8988T (cell line): ENCODE measurements at places on chromosomes 13 and 19.

- no peak for DNase-seq
Observed at GRCh38 chr13:111281751-111282311, 38.6 kb upstream of the TEX29 start.

DNA sequence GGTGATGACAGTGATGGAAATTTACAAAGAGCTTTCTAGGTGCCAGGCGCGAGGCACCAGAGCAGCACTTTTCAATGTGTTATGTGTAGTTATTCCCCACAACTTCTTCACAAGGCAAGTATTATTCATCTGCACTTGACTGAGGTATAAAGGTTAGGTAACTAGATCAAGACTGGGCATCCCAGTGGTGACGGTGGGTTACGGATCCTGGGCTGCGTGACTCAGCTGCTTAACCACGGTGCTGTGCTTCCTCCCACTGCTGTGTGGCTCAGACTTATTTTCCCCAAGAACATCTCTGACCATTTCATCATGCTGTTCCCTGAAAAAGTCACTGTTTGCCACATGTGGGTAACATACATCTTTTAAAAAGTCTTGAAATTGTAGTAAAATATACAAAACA lies 19.3 kb downstream of the EDDM13 start:
- no peak for DNase-seq

GRCh38 chr19:30340771-30341561 lies 31.2 kb upstream of the ZNF536 start:
- no peak for DNase-seq

- no peak for DNase-seq
Observed at GRCh38 chr13:62158520-62158919, 742.9 kb upstream of the PCDH20 start.

DNA sequence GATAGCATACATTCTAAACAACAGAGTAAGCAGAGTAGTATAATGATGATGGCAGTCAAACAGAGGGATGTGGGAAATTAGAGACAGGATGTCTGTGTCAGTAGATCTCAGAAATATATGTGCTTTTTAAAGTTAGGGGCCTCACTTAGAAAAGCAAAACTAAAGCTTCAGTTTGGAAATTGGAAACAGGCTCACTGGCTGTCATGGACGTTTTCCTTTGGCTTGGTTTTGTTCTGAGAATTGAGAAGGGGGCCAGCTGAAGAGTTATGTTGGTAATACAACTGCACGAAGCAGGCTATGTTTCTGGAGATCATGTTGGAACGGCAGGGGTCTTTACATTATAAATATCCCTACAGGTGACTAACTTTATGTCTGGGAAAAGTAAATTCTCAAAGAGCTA lies 261.3 kb downstream of the LMO7 start:
- DNase-seq, result no peak

DNA sequence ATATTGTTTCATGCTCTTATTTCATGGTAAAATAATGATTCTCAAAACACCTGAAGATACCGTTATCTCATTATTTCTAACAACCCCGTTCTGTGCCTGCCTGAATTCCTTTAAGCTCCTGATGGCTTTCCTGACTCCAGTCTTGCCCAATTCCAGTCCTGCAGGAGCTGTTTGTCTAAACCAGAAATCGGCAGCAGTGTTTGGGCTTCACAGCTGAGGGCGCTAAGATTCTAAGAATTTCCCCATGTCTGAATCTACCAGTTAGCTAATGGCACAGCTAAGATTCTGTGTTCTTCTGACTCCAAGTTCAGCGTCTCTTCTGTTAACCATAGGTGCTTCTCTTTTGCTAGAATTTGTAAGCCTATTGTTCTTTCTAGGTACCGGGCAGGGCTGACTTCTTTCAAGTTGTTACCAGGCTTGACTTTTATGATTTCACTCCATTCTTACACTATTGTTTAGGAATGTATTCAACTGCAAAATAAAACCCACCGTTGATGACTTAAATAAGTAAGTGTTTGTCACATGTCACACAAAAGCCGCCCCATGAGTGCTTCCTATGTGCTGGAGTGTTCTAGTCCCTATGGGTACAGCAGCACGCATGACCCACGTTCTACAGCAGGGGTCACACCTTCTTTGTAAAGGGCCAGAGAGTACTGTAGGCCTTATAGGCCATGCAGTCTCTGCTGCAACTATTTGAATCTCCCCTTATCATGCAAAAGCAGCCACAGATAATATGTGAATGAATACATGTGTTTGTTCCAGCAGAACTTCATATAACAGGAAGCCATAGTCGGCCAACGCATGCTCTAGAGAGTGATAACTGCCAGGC lies 168.3 kb upstream of the RNF113B start:
- DNase-seq, result no peak

- no peak for DNase-seq
Observed at GRCh38 chr13:103007427-103007762, 58.8 kb downstream of the SLC10A2 start.

DNA sequence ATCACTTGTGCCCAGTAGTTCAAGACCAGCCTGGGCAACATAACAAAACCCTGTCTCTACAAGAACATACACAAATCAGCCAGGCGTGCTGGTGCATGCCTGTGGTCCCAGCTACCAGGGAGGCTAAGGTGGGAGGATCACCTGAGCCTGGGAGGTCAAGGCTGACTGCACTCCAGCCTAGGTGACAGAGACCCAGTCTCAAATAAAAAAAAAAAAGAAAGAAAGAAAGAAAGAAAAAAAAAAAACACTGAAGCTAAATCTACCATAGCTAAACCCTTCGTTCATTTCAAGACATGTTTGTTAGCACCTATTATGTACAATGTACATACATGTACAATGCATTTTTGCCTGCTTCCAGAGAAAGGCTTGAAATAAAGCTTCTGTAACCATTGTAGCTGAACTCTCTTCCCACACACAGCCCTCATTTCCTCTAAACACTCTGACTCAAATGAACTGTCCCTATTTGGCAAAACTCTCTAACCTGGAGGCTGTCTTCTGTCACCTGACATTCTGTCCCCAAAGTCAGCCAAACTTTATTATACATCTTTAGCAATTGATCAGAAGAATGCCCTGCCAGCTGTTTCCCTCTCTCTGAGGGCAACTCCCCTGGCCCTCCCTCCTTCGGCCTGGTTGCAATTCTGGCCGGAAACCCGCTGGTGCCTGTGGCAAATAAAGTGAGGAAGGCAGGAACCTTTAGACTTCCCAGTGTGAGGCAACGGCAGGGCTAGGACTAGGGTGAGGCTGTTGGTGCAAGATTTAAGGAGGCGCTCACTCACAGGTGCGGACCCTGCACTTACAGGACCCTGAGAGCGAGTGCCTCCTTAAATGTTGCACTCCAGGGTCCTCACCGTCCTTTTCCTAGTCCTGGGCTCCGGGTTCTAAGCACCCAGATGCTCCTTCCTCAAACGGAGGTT lies 1.8 kb downstream of the ETHE1 start:
- peak; percentile 41 for DNase-seq

- DNase-seq, result no peak
Observed at GRCh38 chr13:98060282-98060681, 82.6 kb upstream of the FARP1 start.

DNA sequence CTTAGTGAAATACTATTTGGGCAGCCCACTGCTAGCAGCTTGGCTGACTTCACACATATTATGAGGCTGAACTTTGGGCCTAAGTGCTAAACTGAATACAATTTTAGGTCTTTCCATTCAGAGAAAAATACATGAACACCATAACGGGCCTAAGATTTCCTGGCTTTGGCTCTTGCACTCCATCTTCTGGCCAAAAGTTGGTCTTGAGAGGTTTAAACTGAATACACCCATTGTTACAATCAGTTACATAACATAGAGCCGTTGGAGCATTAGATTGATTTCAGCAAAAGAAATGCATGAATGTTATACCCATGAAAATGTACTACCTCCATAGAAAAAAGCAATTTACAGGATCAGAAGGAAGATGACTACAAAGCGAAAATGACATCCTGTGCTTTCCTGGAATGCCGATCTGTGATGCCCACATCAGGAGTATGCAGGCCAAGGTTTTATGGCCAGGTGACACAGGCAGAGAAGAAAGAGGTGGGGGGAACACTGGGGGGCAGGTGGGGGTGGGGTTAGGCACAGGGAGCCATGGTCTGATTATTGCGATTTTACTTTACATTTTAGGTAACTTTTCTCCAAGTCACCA lies 11.1 kb upstream of the SHISA2 start:
- DNase-seq, result no peak

DNA sequence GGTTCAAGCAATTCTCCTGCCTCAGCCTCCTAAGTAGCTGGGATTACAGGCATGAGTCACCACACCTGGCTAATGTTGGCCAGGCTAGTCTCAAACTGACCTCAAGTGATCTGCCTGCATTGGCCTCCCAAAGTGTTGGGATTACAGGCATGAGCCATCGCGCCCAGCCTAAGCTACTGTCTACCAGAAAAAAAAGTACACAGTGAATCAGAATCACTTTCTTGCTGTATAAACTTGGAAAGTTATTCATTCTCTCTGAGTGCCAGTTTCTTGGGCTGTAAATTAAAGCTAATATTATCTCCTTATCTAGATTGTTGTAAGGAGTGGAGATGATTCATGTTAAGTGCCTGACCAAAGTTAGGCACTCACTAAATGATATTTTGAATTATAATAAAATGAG lies 242.8 kb downstream of the ENOX1 start:
- DNase-seq, result no peak

DNA sequence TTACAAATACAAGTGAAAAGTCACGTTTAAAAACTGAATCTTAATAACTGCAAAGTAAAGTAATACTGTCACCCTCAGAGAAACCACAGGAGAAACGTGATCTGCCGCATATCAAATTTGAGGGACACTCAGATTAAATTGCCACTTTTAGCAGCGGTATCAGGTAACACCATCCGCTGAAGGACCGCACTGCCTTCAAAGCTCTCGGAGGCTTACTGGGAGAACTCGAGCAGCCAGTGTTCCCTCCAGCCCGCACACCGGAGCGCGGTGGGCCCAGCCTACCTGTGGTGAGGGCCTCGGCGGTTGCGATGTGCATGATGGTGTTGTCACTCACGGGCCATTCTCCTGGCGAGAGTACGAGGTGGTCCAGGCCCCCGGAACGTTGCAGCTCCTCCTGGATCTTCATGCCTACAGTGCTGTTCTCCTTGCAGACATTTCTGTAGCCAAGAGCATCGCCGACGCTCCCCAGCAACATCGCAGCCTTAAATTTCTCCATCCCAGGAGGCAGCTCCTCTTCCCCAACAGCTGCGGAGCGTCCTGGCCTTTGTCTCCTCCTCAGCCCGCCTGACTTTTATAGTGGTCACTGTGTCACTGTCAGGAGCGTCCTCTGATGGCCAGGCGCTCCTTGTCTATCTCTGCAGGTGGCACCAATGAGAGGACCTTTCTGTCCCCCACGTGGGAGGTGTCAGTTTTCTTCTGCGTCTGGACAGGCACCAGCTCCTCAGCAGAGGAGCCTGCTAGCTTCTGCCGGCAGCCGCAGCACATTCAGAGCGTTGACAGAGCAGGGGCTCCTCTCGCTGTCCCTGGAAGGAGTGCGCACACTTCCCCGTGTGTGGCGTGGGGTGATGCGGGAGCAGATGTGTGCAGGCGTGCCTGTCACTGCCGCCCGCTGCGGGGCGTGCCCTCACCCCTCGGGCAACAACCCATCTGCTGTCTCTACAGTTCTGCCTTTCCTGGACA lies at the start of gene ADPRHL1:
ADPRHL1 (minus strand) TSS at position 547 of the 960 bp plus-strand sequence; CDS start at position 496, 51 bp downstream.
- DNase-seq, result no peak

DNA sequence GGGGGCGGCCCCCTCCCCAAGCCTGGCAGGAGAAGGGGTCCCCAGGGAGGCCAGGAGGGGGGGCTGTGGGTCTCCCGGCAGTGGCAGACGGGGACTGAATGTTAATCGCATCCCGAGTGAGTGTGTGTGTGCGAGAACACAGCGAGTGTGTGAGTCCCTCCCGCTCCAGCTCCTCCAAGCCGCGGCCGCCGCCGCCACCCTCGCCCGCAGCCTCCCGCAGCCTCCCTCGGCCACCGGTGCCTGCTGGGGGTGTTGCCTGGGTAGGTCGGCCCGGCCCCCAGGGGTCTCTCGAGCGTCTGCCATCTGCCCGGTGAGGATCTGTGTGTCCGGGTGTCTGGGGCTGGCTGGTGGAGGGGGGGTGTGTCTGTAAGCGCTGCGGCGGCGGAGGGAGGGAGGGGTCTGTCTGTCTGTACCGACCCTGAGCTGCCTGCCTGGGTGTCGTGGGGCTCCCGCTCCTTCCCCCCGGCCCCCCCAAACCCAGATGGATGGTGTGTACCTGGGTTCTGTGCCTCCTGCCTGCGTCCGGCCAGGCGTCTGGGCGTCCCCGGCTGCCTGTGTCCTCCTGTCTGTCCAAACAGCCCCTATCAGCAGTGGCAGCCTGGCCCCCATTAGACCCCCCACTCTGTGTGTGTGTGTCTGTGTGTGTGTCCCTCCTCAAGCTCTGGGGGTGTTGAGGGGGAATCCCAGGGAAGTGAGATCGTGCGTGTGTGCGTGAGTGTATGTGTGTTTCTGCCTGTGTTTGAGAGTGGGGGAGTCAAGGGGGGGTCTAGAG lies at the start of gene GRIN2D:
GRIN2D (plus strand) TSS at position 110 of the 772 bp plus-strand sequence. CDS start 4,725 bp downstream, outside the sequence.
- DNase-seq, result peak; percentile 42

GRCh38 chr13:44873461-44873860 lies 115.8 kb downstream of the NUFIP1 start:
- DNase-seq, result no peak

- no peak for DNase-seq
Observed at GRCh38 chr19:57682226-57682766, 519 bp downstream of the ZNF551 start.

DNA sequence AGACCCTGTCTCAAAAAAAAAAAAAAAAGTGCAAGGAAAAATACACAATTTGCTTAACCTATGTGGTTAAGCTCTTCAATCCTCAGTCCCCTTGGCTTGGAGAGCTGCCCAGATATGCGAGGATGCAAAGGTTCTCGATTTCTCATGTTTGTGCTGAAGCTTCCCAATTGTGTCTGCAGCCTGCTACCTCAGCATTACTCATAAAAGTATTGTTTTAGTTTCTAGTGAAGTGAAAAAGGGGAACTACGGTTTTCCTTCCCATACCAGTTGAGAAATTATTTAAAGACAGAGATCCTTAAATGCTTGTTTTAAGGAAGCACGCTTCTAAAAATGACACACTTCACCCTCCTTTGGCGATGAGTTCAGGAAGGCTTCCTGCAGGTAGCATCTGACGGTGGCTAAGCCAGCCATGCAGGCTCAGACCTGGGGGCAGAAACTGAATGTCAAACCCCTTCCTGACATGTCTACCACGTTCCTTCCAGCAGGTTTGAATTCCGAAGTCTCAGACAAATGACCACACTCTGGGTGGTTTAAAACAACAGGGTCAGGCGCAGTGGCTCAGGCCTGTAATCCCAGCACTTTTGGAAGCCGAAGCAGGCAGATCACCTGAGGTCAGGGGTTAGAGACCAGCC lies 47.9 kb downstream of the RUBCNL start:
- no peak for DNase-seq

DNA sequence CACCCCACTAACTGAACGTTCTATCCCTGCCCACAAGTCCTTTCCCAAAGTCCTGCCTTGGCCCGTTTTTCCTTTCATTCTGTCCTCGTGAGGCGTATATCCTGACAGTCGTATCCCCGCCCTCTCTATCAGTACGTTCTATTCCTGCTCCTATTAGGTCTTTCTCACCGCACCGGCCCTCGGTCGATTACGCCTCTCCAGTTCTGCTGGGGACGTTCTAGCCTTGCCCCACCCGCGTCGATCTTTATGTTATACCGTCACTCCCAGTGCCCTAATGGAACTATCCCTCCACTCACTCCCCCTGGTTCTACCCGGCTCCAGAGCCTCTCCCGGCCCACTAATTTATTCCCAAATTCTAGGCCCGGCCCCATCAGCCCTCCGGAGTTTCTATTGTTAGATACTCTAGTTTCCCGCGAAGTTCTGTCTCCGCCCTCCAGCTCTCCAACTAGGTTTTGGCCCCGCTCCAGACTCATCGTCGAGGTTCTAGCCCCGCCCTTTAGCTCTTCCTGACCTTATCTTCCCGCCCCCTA lies 2.0 kb downstream of the PLAUR start:
- no peak for DNase-seq

GRCh38 chr19:1745589-1746031 lies 7.7 kb upstream of the ONECUT3 start:
- DNase-seq, result no peak

GRCh38 chr13:49812812-49813211 lies 20.3 kb upstream of the KPNA3 start:
- DNase-seq, result no peak
